Type B pancreatic cell (in vitro differentiated cells): ENCODE measurements at places on chromosomes 4 and X. TPM values are rescaled to one million over a fixed set of nuclear protein-coding genes. Genes with fewer than 3 reads are reported as not detected.

GRCh38 chr4:36532670-36533379 lies 251.4 kb downstream of the DTHD1 start:
- no peak for DNase-seq

Gene NEK1
- total RNA-seq: 7.7 and 17.7 TPM in 2 replicates

DNA sequence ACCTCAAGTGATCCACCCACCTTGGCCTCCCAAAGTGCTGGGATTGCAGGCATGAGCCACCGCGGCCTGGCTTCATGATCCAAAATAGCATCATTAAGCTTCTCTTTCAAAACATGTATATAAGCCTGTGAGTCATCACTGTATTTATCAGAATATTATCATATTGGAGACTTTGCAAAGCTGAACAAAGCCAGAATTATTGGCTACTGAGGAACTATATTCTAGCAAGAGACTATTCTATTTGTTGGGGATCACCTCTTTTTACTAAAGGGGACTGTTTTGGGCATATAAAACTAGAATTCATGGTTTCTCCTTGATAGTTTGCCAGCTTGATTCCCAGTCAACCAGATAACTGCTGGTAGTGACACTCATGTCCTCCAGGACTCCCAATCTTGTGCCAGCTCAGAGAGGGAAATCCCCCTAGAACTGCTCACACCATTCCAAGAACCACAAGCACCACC lies 40.1 kb downstream of the TET2 start:
- DNase-seq: no peak

DNA sequence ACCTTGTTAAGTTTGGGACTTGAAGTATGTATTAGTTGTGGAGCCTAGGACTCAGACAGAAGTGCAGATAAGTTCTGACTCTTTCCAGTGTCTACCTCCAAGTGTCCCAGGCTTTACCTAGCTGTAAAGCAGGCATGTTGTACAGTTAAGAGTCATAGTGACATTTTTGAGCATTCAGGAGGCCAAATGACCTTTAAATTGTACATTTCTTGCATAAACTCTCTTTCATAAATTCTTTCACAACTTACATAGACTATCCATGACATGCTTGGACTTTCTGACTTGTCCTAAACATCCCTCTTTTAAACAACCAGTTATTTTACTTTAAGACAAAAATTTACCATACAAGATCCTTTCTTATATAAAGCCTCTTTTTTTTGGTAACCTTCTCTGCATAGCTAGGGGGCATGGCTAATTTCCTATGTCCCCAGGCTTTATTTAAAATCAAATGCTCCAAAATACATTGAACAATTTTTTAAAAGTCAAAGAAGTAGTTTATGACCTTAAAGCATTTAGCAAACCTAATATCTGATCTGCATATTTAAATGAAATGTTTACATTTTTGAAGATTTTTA lies 40.1 kb upstream of the UGT8 start:
- no peak for DNase-seq

DNA sequence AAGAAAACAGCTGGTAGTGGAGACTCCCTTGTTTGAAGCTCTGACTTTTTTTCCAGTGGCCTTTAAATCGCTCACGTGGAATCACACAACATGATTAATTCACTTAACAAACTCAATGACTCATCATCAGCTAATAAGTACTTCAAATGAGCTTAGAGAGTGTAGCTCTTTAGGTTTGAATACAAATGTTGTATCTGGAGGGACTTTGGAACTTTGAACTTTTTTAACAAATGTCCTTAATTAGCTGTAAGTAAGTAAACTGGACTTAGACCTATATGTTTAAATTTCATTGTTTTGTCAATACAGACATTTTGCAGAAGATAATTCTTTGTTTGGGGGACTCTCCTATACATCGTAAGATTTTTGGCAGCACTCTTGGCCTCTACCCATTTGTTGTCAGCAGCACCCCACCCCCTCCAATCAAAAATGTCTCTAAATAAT lies 581.1 kb downstream of the SPRY1 start:
- no peak for DNase-seq

GRCh38 chr4:169557061-169557636 lies 55.2 kb downstream of the NEK1 start:
- DNase-seq: no peak

Gene PCDH19
- total RNA-seq: 61.6 and 122 TPM in 2 replicates

GRCh38 chr4:174713821-174714220 lies 115.2 kb downstream of the GLRA3 start:
- no peak for DNase-seq

Gene CCDC120
- total RNA-seq: 25.3 and 48.6 TPM in 2 replicates

DNA sequence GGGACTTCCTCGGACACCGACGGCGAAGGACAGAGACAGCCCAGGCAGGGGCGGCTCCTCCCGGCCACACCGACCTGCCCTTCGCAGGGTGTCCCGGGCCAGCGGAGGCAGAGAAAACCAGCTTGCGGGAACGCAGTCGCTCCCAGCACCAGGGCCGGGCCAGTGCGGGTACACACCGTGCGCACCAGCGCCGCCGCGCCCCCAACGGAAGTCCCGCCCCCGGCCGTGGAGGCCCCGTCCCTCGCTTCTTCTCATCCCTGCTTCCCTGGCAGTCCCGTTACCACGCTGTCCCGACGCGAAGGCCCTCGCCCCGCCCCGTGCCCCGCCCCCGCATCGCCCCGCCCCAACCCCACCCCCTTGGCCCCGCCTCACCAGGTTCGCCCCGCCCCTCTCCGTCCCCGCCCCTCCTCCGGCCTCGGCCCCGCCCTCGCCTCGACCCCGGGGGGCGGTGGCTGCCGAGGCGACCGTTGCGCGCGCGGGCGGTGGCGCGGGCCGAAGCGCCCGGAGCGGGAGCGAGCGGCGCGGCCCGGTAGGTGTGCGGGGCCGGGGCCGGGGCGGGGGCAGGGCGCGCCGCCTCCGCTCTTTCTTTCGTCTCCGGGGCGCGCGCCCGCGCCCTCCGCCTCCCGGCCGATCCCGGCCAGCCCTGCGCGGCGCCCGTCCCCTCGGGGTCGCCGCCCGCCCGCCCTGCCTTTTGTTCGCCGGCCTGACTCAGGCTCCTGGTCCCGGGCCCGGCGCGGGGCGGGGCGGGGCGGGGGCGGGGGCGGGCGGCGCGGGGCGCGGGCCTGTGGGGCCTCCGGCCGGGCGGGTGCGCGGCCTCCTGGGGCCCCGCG lies at the start of gene RGS12:
Gene RGS12 (plus strand): TSS at position 451 of the 830 bp plus-strand sequence. CDS start 23,150 bp downstream, outside the sequence.
- DNase-seq: peak; percentile 96

Gene RPL34
- 1,454 and 1,551 TPM in 2 replicates for total RNA-seq

Gene CDX4
- total RNA-seq: not detected in 2 replicates

GRCh38 chr4:41432881-41433280 lies 105.1 kb upstream of the LIMCH1 start:
- DNase-seq: no peak
